ENCODE measurements at places on chromosomes 1 and 21.

DNA sequence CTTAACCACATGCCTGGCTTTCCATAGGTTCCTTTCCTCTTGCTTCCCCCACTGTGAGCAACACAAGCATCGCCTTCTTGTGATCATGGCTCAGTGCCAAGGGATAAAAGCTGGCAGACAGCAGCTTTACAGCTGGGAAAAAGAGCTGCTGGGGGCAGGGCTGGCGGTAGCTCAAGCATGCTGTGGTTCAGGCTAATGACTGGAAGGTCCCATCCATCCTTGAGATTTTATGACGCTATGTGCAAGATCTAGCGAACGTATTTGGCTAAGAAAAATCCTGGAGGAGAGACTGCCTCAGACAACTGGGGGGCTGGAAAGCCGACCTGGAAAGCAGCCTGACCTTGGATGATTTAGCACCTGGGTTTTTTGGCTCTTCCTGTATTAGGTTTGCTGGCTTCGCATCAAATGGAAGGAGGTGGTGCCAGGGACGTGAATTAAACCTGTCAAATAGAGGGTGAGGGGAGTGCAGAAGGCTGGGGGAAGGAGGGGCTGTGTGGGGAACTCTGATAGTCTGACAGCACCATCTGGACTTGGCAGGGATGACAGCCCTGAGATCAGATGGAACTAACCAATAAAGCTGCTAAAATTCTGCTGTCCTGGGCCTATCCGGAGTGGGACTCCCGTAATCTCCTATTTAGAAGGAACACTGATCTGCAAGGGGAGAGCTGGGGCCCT is 34.8 kb downstream of the ZMYND12 start:
- DNase-seq = no peak

DNA sequence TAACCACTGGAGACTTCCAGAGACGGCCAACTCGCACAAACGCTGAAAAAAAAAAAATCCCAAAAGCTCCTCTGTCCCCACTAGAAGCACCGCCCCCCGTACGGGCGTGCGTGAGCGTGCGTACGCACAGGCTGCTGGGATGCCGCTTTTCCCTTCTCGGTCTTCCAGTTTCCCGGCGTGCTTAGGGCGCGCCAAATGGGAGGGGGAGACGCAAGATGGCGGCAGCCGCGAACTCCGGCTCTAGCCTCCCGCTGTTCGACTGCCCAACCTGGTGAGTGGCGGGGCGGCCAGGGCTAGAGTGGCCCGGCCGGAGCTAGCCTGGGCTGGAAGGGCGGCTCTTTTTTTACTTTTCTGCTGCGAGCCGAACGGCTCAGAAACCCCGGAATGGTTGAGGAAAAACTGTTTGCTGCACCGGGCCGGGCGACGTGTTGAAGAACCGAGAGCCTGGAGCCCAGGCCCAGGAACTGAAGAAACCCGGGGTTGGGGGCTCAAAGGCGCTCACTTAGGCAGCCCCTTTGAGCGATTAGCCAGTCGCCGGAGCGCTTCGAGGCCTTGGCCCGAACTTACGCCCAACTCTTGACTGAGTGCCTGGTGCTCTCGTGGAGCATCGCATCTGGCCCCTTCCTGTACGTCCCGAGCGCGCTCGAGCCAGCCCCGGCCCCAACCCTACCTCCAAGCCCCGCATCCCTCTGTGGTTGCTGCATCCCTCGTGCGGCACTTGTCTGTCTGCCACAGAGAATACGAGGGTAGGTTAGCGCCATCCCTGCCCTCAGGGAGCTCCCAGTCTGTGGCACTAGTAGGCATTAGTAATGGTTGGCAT is at the start of gene PPP1R8:
Gene PPP1R8, plus strand, starts transcription at position 162 of the 820 bp plus-strand sequence. Its CDS starts 54 bp downstream, at position 216.
- DNase-seq = peak; percentile 97

- no peak for DNase-seq
Measured at GRCh38 chr1:180309338-180309737, 79.3 kb downstream of the LHX4 start.

- no peak for DNase-seq
Measured at GRCh38 chr1:177368255-177368654, 197.5 kb downstream of the BRINP2 start.

DNA sequence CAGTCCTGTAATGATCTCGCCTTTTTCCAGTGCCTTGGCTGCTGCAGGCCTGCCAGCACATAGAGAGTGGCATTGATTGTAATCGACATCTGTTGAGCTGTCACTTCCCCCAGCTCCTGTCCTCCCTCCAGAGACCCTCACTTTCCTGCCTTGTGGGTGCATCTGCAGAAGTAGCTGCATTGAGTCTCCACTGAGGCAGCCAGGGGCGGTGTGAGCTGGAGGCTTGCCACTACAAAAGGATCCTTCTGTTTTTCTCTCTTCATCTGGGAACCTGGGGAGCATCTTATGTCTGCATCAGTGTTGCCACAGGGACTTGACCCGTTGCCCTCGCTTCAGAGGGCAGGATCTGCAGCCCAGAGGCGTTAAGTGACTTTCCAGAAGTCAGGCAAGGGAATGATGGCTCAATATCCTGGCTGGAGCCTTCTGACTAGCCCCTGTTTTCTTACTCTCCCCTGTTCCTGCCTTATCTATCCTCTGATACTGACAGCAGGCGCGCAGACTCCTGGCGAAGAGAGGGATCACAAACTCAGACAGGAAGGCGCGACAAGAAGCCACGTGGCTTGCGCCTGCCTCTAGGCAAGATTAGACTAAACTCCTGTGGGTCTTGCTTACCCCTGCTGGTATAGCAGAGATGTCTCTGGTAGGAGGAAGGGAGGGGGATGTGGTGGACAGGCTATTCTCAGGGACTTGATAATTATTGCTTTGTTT is 13.3 kb upstream of the FMOD start:
- DNase-seq = no peak

DNA sequence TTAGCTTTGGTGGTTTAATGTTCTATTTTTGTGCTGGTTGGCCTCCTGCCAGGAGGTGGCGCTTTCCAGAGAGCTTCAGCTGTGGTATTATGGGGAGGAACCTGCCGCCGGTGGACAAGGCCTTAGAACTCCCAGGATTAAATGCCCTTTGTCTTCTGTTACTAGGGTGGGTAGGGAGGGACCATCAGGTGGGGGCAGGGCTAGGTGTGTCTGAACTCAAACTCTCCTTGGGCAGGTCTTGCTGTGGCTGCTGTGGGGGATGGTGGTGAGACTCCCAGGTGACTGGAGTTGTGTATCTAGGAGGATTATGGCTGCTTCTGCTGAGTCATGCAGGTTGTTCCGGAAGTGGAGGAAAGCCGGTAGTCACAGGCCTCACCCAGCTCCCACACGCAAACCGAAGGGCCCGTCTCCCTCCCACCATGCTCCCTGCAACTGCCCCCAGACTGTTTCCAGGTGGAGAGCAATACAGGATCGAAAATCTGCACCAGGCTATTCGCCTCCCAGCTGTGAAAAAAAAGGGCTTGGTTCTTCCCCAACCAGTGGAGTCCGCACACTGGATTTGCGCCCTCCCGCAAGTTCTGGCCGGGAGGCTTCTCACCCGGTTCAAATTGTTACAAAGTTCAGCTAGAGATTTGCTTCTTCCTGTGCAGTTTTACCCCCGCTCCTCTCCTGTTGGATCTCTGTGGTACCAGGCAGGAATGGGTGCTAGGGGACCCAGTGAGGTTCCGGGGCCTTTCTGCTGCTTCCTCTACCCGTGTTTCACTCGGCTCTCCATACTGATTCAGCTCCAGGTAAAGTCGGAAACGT is 220.5 kb downstream of the CENPF start:
- peak; percentile 2 for DNase-seq

- no peak for DNase-seq
Measured at GRCh38 chr21:37249112-37249904, 17.8 kb downstream of the VPS26C start.

DNA sequence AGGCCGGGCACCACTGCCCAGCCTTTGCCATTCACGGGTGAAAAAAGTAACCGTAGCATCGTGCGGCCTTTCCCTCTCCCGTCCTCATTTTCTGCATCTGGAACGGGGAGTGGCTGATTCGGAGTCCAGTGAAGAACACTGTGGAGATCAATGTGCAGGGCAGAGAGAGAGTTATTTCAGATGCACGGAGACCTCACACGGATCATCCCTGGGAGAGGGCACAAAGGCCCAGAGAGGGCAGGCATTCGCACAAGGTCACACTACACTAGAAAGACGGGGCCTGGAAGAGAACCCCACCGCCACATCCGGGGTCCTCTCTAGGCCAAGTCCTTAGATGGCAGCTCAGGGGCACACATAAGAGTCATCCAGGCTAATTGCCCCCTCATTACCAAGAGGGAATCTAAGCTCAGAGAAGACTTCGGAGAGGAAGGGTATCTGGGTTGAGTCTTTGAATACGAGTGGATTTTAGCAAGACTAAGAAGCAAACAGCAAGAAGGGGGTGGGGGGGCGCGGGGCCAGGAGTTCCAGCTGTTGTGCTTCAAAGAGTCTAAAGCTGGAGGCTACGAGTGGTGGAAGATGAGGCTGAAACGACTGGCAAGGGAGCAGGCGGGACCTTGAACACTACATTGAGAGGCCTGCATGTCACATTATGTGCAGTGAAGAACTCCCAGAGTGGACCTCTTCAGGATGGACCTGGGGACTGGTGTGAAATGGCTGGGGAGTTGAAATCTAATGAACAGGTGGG is 857 bp downstream of the GPX7 start:
- DNase-seq = no peak
